NCI-H1417 (cell line): ENCODE measurements at places on chromosomes 4 and X.

DNA sequence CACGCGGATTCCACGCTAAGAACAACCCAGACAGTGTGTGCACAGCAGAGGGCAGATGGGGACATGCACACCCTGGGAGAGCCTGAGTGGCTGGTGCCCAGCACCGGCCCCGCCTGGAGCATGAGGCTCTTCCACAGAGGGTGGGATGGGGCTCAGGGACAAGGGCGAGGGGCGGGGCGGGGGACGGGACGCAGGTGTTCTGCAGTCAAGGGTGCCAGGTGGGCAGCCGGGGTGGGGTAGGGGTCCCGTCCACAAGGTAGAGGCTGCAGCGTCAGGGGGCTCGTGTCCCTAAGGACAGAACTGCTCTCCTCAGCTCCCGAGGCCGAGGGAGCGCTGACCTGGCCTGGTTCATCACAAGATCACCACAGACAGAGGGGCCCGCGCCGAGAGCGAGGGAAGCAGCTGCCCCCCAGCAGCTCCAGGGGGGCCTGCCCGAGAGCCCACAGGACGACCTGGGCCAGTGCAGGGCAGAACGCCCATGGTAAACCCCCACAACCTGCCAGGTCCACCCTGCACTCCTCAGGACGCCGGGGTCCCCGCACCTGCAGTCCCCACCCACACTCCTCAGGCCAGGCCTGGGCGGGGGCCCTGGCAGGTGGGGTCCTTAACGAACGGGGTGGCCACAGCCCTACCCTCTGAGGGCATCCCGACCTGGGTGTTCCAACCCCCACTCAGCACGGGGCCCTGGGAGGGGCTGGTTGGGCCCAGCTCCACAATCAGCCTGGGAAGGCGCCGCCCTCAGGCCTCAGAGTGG is 26.7 kb downstream of the CTBP1 start:
- no peak for DNase-seq

- DNase-seq, result peak; percentile 19
These were observed 111.4 kb downstream of the NYX start for GRCh38 chrX:41558531-41558930.

DNA sequence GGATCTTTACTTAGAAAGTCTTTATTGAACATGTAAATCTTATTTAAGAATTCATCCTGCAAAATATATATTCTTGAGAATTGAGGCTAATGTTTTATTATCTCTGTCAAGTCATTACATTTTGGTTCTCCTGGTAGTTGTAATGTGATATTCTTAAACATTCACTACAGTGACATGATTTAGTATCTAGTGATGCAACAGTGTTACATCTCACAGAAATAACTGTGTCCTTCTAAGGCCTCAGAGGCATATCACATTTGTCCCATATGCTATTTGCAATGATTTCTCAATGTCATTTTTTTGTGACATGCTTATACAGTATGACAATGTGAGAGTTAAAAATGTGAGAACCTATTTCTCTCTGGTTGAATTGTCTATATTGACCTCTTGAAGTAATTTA is 34.1 kb downstream of the PRRG1 start:
- DNase-seq, result no peak

DNA sequence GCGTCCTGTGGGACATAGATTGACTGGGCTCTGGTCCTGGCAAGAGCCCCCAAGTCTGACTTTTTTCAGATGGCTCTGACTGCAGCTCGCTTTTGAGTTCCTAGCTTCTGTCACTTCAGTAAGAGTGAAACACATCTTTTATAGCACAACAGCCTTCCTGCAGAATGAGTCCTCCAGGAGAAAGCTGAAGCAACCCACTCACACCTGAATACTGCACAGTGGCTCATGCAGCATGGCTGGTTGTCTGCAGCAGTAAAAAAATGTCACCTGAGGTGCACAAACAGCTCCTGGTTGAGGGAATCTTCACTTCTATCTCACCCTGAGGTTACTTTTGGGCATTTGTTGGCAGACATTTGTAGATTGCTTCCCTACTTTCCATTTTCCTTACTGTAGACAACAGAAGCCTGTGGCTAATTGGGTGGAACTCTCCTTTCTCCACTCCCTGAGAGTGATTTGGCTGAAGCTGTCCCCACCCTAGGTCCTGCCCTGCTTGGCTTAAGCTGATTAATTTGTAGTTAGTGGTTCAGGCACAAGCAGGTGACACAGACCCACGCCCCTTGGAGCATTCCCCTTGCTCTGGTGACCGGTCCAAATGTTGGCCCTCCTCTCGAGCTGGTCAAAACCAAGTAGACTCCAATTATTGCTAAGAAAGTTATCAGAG is 99.7 kb downstream of the NPNT start:
- no peak for DNase-seq

GRCh38 chrX:7045238-7045955 is 102.1 kb upstream of the STS start:
- no peak for DNase-seq

GRCh38 chr4:172942840-172943239 is 225.8 kb upstream of the GALNT7 start:
- no peak for DNase-seq

DNA sequence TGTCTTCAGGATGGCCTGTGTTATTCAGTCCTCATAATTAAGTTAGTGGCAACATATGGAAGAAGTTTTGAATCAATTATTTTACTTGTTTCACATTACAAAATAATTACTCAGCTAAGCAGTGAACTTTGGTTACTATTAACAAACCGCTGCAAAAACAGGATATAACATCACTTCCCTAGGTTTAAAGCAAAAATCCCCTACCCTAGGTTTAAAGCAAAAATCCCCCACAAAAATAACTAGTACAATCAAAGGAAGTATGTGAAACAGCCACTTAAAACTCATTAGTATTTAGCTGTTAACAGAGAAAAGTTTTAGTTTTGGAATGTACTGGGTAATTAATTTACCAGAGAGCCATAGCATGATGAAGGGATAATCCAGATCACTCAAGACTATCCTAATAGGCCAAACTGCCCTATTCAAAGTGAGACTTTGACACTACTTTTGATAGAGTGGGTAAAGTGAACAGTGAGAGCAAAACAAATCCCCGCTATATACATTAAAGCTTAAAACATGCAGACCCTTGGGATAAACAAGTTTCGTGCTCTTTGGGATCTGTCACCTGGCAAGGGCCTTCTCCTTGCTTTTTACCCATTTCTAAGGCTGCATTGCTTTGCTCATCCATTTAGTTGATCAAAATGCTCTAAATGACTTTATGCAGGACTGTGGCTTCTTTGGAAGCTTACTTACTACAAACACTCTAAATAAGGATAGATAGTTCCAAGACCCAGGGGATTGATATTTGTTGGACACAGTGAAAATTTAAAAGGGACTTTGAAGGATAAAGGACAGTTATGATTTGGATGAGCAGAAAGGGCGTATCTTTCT is 36.4 kb upstream of the GPR174 start:
- DNase-seq, result no peak

DNA sequence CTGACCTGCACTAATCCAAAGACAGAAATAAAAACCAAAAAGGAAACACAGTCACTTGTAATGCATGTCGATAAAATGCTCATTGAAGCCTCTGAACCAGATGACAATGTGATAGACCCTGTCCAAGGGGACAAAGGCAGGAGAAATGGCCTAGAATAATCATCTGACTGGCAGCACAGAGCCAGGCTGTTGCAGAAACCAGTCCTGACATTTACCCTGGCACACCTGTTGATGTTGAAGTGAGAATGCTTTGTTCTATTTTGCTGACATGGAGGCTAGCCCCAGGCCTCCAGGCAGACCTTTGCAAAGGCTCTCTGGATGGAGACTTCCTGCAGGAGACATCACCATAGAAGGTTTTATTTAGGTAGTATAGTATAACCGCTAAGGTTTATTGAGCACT is 41.0 kb downstream of the TFDP3 start:
- no peak for DNase-seq

GRCh38 chr4:149549911-149550310 is 265.7 kb downstream of the IQCM start:
- no peak for DNase-seq
